ENCODE measurements at places on chromosomes 6 and 20.
A peak's percentile ranks its signal among the peaks of the same experiment; 100 is the strongest.

DNA sequence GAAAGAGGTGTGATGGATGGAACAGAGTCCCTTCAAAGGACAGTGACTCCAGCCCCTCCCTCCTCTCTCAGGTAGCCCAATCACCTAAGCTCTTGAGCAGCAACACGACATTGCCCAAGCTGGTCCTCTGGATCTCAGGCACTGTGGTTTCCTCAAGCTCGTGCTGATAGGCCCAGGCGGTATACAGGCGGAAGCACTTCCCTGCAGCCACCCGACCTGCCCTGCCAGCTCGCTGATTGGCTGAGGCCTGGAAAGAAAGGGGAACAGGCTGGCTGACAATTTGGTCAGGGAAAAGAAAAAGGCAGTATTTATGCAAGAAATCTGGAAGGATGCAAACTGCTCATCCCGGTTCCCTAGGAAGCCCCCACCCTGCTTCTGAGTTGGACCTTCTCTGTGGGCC, 9.6 kb downstream of the C6orf136 start:
- no peak for DNase-seq

DNA sequence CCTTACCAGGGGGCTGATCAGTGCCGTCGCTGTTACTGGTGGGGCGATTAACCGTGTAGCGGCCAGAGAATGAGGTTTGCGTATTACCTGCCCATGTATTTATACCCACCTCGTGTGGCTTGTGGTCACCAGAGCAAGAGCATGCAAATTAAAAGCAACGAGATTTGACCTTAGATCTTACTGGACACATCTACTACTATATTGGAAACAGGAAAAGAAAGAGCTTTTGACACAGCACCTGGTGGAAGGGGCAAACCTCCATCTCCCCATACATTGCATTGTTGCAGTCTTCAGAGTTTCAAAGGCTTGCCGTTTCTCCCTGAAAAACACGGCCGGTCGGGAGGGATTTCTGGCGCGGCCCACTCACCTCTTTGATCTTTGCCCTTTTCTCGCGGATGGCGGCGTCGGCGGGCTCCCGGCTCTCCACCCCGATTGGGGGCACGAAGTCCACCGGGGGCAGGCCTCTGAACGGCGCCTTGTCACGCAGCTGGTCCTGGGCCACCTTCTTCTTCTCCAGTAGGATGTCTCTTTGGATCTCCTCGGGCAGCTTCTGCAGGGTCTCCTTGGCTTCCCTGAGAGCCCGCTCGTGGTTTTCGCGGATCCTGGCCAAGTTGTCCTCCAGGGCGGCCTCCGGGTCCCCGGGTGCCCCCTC, 1.3 kb downstream of the MAN1A1 start:
- no peak for DNase-seq

GRCh38 chr20:15951658-15952057, 621.6 kb downstream of the KIF16B start:
- no peak for DNase-seq

GRCh38 chr20:56786503-56786902, 157.4 kb downstream of the TFAP2C start:
- DNase-seq = no peak

DNA sequence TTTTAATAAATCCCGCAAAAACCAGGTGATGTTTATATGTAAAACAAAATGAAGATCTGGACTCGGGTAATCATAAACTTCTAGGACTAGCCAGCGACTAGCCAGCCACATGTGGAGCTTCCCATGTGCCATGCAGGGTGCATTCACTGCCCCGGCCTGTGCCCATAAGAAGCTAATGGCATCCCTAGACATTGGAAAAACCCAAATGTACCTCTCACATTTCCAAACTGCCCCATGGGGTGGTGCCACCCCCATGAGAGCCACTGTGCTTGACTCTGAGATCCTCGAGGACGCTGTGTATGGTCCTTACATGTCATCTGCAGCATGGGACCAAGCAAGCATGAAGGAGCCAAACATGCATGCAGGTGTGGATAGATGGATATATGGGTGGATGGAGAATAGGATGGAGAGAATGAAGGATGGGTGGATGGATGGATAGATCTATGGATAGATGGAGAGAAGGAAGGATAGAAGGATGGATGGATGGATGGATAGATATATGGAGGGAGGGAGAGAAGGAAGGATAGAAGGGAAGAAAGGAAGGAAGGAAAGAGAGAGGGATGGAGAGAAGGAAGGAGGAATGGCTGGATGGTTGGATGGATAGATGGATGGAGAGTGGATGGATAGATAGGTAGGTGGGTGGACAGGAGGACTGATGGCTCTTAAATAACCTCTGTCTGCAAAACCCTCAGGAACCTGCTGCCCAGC, 203.6 kb downstream of the CDH4 start:
- DNase-seq = no peak

GRCh38 chr20:60137657-60138245, 179.5 kb downstream of the CDH26 start:
- peak; percentile 30 for DNase-seq

- no peak for DNase-seq
Observed at GRCh38 chr6:40413239-40413638, 173.9 kb downstream of the LRFN2 start.

- no peak for DNase-seq
Observed at GRCh38 chr6:31796993-31797385, 1.4 kb upstream of the VARS1 start.

DNA sequence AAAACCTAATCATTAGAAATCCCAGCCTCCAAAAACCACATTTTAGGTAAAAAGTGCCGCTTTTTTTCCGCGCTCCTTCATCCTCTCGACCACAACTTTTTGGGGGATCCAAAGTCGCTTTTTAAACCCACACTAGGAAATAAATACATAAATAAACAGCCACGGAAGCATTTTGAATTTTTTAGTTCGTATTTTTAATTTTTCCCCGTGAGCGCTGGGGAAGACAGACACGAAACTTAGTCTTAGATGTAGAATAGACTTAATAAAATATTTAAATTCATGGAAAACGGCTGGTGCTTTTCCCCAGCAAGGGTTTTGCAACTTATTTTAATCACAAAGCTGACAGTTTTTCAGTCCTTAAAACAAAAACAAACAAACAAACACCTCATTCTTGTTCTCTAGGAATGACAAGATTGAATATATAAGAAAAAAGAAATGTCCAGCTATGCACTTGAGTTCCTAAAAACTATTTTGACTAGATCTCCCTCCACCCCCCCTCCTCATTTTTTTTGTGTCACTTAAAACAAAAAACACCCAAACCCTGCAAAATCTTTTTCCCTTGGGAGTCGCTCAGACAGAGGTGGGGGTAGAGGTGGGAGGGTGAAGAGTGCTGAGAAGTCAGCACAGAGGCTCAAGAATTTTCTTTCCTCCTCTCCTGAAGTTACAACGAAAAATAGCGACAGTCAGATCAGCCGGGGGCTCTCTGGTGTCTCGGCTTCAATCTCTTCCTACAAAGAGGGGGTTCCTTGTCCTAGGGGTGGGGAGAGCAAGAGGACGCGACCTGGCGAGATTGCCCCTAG, 43.4 kb upstream of the SUPT3H start:
- DNase-seq = no peak

- DNase-seq = no peak
Observed at GRCh38 chr6:33599413-33599938, 19.4 kb upstream of the BAK1 start.

- peak; percentile 73 for DNase-seq
Observed at GRCh38 chr6:25050356-25050755, 114.6 kb upstream of the RIPOR2 start.

DNA sequence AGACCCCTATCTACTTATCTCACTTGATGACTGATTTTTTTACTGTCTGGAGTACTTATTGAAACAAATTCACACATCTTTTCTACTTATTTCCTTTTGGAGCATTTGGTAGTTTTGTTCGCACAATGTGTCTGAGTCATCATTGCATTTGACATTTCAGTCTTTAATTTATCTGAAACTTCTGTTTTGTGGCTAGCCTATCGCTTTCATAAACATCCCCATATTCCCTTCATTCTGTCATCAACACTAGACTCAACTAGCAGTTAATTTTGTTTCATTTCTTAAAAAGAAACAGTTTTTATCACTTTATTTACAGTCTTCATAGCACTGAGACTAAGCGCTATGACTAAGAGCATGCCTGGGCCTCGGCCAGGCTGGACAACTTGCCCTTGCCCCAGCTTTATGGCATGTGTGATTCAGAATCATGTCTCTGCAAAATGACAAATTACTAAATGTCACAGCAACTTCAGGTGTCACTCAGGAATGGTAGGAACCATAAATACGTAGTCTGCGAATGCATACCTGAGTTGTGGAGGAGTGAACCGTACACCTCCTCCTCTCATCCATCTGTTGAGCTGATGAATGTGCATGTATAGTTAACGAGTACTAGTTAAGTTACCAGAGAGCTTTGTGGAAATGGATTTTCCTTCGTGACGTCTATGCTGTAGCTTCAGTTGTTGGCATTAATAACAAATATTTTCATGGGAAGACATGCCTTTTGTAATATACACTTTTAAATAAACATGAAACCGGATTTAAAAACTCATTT, 16.2 kb downstream of the L3MBTL3 start:
- no peak for DNase-seq

GRCh38 chr6:7119272-7119801, 11.6 kb downstream of the RREB1 start:
- no peak for DNase-seq

DNA sequence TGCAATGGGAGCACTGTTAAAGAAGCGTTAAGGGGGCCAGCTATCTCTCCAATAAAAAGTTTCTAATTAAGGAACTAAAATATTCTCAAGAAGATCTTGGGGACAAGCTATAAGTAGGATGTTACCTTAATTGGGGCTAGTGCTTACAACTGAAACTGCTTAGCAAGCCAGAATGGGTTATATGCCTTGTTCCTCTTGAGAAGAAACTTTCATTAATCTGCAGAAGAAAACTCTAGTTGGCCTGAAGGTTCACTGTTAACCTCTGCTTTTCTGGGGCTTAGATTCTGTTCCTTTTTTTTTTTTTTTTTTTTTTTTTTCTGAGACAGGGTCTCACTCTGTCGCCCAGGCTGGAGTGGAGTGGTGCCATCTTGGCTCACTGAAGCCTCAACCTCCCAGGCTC, 82.2 kb downstream of the BACH2 start:
- no peak for DNase-seq

DNA sequence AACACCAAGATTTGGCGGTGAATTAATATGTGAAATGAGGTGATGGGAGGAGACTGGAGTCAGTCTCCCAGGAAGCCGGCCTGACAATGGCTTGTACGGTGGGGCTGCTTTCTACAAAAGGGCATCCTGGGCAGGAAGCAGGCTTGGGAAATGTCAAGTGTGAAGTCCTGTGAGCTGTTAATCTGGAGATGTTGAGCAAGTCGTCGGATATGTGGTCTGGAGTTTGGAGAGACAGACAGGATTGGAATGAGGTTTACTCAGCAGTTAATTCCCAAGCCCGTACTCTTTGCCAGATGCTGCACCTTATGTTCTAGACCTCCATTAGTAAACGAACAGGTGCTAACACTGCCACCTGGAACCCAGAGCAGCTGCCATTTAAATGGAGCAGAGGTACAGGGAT, 107.7 kb upstream of the FOXC1 start:
- no peak for DNase-seq

All from CD4-positive, alpha-beta T cell treated with Interleukin-6 at 100 ng/mL for 8 hours (primary cell).